SK-N-SH (cell line): ENCODE measurements at places on chromosomes 6 and 20. TPM values are rescaled to one million over a fixed set of nuclear protein-coding genes. Genes with fewer than 3 reads are reported as not detected.

The TSBP1 gene
- polyA plus RNA-seq, result not detected in 2 replicates

The MEI4 gene
- polyA plus RNA-seq, result not detected in 2 replicates

The E2F1 gene
- polyA plus RNA-seq, result 12.4 and 15.0 TPM in 2 replicates

The FOXF2 gene
- polyA plus RNA-seq, result not detected in 2 replicates

The FLRT3 gene
- 1.8 and 2.2 TPM in 2 replicates for polyA plus RNA-seq

The TFB1M gene
- 28.4 and 36.1 TPM in 2 replicates for polyA plus RNA-seq

The MYLK4 gene
- 0.16 and 0.18 TPM in 2 replicates for polyA plus RNA-seq

The C6orf52 gene
- polyA plus RNA-seq, result 0.71 and 1.4 TPM in 2 replicates

The PLA2G7 gene
- not detected in 2 replicates for polyA plus RNA-seq

The GRM1 gene
- polyA plus RNA-seq, result 0.03 and 0.05 TPM in 2 replicates

The THBS2 gene
- 105 and 166 TPM in 2 replicates for polyA plus RNA-seq

The SPATS1 gene
- not detected in 2 replicates for polyA plus RNA-seq

The POM121L2 gene
- polyA plus RNA-seq, result not detected in 2 replicates

The GFRA4 gene
- not detected in 2 replicates for polyA plus RNA-seq

The SPTLC3 gene
- 0.02 and 0.05 TPM in 2 replicates for polyA plus RNA-seq

The GRIK2 gene
- polyA plus RNA-seq, result 0.26 and 0.30 TPM in 2 replicates

The ULBP2 gene
- 5.0 and 5.3 TPM in 2 replicates for polyA plus RNA-seq

The SULF2 gene
- polyA plus RNA-seq, result 11.3 and 20.2 TPM in 2 replicates

The BTBD9 gene
- 2.2 and 3.2 TPM in 2 replicates for polyA plus RNA-seq

The SMIM26 gene
- polyA plus RNA-seq, result 155 TPM in 2 replicates

The GPX6 gene
- not detected in 2 replicates for polyA plus RNA-seq

The C6orf58 gene
- 0.07 TPM in 1 of 2 replicates, not detected in the other for polyA plus RNA-seq

The DDX27 gene
- polyA plus RNA-seq, result 51.9 and 52.4 TPM in 2 replicates

The BMP2 gene
- 0.19 and 0.25 TPM in 2 replicates for polyA plus RNA-seq

The DUSP22 gene
- polyA plus RNA-seq, result 5.6 and 6.8 TPM in 2 replicates

The OLIG3 gene
- not detected in 2 replicates for polyA plus RNA-seq

The ZSCAN23 gene
- 2.0 and 2.1 TPM in 2 replicates for polyA plus RNA-seq

The OR2J3 gene
- polyA plus RNA-seq, result not detected in 2 replicates

The RHAG gene
- not detected in 2 replicates for polyA plus RNA-seq

The FHL5 gene
- polyA plus RNA-seq, result not detected in 2 replicates

The SUMO4 gene
- polyA plus RNA-seq, result not detected in 2 replicates

The SLCO4A1 gene
- polyA plus RNA-seq, result 0.33 and 0.36 TPM in 2 replicates

The ARMC2 gene
- 2.4 and 4.3 TPM in 2 replicates for polyA plus RNA-seq

The SIRPD gene
- not detected in 2 replicates for polyA plus RNA-seq

The HLA-DQA2 gene
- polyA plus RNA-seq, result not detected in 2 replicates

The RNF182 gene
- 8.0 and 10.9 TPM in 2 replicates for polyA plus RNA-seq

The ETV7 gene
- polyA plus RNA-seq, result 0.31 and 0.39 TPM in 2 replicates

The SLC12A5 gene
- polyA plus RNA-seq, result 8.5 and 19.9 TPM in 2 replicates

The MYB gene
- polyA plus RNA-seq, result 0.85 and 1.2 TPM in 2 replicates

The METTL24 gene
- polyA plus RNA-seq, result not detected in 2 replicates

The SYNDIG1 gene
- polyA plus RNA-seq, result not detected in 2 replicates

The GGTLC1 gene
- polyA plus RNA-seq, result not detected in 2 replicates

The POU5F1 gene
- polyA plus RNA-seq, result not detected in 2 replicates

The CNR1 gene
- not detected in 2 replicates for polyA plus RNA-seq

The TMEM170B gene
- polyA plus RNA-seq, result 0.44 and 0.65 TPM in 2 replicates

The BCAS1 gene
- polyA plus RNA-seq, result not detected in 2 replicates

The HCK gene
- not detected in 2 replicates for polyA plus RNA-seq
